HTR-8/SVneo (cell line): ENCODE measurements at places on chromosomes 16 and 17.

- no peak for DNase-seq
Observed at GRCh38 chr17:61345825-61346666, 53.6 kb upstream of the TBX2 start.

GRCh38 chr16:12995721-12996372, 94.4 kb downstream of the SHISA9 start:
- DNase-seq, result no peak

- no peak for DNase-seq
Observed at GRCh38 chr16:67547423-67548264, 14.7 kb upstream of the CTCF start.

- DNase-seq, result no peak
Observed at GRCh38 chr17:19656851-19657581, 8.5 kb downstream of the ALDH3A2 start.

GRCh38 chr16:27112093-27112811, 45.5 kb downstream of the C16orf82 start:
- DNase-seq, result no peak

DNA sequence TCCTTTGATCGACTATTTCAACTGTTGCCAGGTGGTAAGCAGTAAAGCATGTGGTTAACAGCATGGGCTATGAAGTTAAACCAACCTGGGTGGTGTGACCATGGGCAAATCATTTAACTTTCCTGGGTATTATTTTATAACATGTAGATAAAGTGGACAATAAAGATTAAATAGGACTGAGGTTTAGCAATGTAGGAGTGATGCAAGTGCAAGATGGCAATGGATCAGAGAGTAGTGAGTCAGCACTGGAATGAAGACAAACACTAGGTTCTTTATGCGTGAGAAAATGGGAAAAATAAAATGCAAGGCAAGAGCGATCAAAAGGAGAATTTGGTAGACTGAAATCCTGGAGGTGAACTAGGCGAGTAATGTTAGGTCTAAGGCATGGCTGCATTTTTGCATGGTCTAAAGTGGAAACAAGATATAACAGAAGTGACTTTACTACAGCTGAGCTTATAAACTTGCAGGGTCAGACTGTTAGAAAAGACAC, 222.4 kb upstream of the AXIN2 start:
- DNase-seq, result peak; percentile 24

- DNase-seq, result no peak
Observed at GRCh38 chr17:81148986-81149533, 16.2 kb upstream of the PVALEF start.

GRCh38 chr16:3716831-3717234, 491 bp downstream of the TRAP1 start:
- DNase-seq, result peak; percentile 30

DNA sequence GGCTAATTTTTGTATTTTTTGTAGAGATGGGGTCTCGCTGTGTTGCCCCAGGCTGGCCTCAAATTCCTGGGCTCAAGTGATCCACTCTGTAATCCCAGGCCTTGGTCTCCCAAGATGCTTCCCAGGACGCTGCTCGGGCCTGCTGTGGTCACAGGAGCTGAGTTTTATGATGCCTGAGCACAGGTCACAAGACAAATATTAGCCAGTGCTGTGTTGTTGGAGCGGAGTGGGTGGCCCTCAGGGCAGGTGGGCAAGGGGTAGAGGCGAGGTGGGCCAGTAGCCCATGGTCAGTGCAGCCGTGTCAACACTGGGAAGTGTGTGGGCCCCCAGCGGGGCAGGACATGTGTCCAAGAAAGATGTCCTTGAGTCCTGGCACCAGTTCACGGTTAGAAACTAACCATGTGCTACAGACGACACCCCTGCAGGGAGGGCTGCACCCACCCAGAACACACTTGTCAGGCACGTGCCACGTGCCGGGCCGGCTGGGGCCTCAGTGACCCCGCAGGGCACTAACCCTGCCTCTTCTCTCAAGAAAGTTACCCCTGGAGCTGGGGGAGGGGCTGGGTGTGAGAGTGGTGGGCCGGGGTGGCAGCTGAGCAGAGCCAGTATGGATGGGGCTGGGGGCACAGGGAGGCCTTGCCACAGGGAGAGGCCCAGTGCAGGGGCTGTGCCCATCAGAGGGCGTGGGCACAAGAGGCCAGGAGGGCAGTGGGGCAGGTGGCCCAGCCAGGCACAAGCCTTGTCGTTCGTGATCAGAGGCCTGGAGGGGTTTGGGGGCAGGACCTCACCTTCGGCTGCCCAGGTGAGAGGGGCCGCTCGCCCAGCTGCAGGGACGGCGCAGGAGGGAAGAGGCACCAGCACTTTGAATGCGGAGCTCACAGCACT, 103.1 kb upstream of the CHMP6 start:
- DNase-seq, result no peak

DNA sequence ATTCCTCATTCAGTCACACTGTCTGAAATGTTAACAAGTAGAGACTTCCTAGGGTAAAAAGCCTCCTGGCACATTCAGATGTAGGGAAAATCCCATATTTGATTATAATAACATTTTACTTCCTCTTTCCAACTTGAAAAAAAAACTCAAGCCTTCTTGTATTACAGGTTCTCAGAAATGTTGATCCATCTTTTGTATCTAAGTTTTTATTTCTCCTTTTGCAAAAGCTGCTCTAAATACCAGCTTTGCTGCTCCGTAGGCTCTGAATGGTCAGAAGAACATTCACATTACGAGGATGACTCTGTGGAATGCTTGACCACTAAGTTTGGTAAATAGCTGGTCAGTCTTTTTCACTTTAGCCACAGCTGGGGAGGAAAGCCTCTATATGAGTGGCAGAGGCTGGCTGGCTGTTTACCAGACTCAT, 13.2 kb upstream of the HEATR6 start:
- no peak for DNase-seq

GRCh38 chr16:72788269-72788809, 259.6 kb downstream of the ZFHX3 start:
- no peak for DNase-seq

DNA sequence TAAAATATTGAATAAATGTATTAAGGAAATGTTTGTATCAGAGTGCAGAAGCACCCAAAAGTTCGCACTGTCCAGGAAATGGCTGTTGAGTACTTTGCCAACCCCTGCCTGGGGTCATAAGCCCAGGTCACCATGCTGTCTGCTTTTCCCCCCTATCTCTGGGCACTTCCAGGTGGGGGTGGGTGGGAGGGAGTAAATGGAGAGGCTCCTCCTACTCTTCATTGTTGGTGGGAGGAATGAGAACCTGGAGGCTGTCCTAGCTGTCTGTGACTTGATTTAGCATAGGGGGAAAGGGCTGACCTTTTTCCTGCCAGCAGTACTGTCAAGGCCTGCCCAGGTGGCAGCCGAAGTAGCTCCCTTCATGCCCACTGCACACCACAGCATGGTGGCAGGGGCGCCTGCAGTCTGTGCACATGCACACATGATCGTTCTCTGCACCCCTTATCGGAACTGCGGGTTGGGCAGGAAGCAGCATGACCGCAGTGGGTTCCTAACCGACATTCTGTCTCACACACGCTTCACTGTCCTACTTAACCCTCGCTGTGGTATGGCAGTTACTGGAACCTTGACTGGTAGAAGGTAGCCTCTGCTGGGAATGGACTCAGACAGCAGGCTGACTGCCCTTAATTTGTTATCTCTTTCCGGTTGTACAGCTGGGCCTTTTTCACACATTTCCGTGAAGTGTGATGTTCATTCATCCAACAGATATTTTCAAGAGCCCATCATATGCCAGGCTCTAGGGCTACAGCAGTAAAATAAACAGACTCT, 41.5 kb downstream of the LDHD start:
- no peak for DNase-seq

DNA sequence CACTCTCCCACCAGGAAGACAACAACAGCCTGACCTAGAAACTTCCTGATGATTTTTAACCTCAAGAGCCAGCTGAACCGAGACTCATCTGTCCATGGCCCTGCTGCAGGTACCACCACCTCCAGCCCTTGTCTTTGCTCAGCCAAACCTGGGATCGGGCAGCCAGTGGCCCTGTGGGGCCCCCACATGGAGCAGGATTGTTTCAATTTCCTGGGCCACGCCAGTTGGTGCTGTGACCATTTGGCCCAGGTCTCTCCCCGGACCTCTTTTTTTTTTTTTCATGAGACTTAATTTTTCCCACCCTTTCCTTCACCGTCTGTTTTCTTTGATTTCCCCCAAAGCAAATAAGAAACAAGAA, 8.3 kb upstream of the HOXB2 start:
- no peak for DNase-seq

- no peak for DNase-seq
Observed at GRCh38 chr16:49021136-49021535, 260.5 kb downstream of the CBLN1 start.

DNA sequence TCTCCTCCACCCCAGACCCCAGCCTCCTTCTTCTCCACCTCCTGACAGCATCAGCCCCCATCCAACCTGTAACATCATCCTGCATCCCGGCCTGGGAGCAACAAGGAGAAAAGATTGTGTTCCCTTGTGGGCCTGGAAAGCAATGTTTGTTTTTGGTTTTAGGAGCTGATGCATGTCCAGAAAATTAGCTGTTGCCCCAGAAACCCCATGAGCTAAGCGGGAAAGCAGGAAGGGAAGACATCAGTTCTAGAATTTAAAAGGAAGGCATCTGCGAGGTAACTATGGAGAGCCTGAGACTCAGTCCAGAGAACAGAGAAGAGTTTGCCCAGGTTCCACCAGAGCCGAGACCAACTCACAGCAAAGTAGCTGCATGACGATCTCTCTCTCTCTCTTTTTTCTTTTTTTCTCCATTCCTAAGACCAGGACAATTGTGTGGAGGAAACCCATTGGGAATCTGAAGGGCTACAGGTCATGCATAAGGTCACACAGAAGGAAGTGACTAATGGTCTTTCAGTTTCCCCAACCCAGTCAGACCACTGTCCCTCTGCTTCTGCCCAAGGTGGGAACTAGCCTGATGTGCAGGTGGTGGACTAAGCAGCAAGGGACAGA, 124.4 kb downstream of the SLC39A11 start:
- no peak for DNase-seq

DNA sequence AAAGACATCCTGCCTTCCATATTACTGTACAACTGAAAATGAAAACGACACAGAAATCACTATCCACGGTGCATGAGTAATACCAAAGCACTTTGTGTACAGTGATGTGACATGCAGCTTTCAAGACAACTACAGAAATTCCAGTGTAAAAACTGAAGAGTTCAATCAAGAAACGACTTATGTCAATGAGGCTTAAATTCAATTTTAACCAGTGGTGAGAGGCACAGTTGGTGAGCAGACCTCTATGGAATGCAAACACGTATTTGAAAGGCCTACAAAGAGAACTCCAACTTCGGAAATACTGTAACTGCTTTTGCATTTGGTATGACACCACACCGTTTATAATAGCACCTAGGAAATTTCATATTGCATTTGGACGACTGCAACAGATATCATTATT, 87.6 kb downstream of the USP31 start:
- no peak for DNase-seq

GRCh38 chr17:73431401-73432205, 119.8 kb upstream of the CDC42EP4 start:
- no peak for DNase-seq

DNA sequence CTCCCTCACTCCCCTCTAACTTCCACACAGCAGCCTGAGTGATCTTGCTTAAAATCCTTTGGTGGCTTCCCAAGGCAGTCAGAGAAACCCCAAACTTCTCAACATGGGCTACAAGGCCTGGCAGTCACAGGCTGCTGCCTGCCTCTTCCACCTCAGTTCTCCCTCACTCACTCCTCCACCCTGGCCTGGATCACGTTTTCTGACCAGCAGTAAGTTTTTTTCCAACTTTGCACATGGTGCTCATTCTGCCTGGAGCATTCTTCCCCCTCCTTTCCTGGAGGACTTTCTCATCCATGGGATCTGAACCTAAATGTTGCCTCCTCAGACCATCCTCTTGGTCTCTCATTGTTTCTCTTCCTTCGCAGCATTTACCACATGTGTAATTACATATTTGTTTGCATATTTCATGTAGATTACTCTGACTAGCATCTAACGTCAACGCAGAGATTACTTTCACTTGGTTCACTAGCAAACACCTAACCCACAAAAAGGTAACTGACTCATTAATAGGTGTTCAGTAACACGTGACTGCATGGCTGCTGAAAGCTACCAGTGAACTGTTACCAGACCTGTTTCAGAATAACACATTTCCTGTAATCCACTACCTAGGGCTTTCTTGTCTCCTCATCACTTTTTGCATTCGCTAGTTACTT, 17.1 kb downstream of the GNA13 start:
- no peak for DNase-seq

GRCh38 chr17:29156781-29157180, 23.4 kb downstream of the MYO18A start:
- DNase-seq, result no peak

- no peak for DNase-seq
Observed at GRCh38 chr17:58086953-58087352, 3.7 kb downstream of the DYNLL2 start.

GRCh38 chr16:57366544-57367040, 5.7 kb upstream of the CX3CL1 start:
- no peak for DNase-seq

- no peak for DNase-seq
Observed at GRCh38 chr16:4928227-4928626, 8.7 kb downstream of the PPL start.

DNA sequence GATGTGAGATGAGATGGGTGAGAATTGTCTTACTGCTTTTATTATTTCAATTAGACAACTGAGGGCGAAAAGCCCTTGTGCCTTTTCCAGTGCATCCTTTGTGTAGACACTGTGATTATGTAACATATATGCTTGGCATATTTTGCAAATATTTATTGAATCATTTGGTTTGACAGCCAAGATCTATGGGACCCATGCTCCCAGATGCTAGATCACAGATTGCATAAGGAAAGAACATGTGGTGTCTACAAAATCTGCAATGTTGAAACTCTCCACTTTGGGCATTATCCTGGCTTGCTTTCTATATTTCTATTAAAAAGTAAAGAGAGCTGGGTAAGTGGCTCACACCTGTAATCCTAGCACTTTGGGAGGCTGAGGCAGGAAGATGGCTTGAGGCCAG, 4.8 kb upstream of the COG1 start:
- DNase-seq, result no peak

GRCh38 chr16:85010931-85011845, at the start of gene ZDHHC7:
TSS of gene ZDHHC7 (minus strand) at chr16:85011535. CDS start at chr16:84990618, 20,917 bp downstream.
- peak; percentile 87 for DNase-seq

GRCh38 chr17:49944273-49944870, 24.6 kb upstream of the DLX4 start:
- DNase-seq, result no peak

DNA sequence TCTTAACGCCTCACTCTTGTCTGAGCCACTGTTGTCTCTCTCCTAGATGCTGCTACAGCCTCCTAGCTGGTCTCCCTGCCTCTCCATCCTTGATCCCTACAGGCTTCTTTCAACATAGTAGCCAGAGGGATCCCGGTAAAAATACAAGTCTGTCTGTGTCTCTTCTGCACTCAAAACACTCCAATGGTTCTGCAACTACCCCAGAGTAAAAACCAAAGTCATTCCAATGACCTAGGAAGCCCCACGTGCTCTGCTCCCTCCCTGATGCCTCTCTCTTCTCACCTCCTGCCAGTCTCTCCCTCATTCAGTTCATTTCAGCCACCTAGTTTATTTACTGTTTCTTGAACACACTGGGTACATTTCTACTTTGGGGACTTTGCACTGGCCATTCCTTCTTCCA, 135.2 kb downstream of the NPIPB5 start:
- no peak for DNase-seq

- peak; percentile 59 for DNase-seq
Observed at GRCh38 chr17:77098884-77099545, 41.8 kb upstream of the SEC14L1 start.
